ENCODE measurements at places on chromosomes 1 and 21.

DNA sequence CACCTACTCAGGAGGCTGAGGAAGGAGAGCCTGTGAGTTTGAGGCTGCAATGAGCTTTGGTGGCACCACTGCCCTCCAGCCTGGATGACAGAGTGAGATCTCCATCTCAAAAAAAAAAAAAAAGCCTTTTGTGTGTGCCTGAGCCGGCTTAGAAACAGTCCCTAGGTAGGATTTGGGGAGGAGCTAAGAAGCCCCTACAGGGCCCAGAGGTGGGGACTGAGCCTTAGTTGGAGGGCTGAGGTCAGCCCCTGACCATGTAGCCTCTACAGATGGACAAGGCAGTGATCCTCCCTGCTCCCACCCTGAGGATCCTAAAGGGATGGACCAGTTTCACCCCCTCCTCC is 2.5 kb downstream of the ADAMTSL4 start:
- no peak for DNase-seq

- DNase-seq, result no peak
Measured at GRCh38 chr21:37695111-37695510, 221.1 kb downstream of the KCNJ6 start.

- DNase-seq, result no peak
Measured at GRCh38 chr1:17886838-17887441, 131.8 kb downstream of the ACTL8 start.

DNA sequence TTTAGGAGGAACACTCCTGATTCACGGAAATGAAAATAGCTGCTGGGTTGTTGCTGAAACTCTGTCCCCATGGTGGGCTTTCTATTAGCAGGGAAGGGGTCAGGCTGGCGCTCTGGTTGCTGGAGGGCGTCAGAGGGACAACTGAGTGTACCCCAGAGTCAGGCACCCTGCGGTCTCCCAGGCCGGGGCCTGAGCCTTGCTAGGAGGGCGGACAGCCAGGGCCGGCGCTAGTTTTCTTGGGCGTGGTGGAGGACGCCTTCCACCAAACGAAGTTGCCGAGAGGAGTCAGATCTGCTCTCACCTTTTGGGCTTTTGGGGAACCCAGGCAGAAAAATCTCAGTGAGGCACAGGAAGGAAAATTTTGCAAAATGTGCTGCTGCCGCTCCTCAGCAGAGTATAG is 54.8 kb downstream of the NGF start:
- no peak for DNase-seq

DNA sequence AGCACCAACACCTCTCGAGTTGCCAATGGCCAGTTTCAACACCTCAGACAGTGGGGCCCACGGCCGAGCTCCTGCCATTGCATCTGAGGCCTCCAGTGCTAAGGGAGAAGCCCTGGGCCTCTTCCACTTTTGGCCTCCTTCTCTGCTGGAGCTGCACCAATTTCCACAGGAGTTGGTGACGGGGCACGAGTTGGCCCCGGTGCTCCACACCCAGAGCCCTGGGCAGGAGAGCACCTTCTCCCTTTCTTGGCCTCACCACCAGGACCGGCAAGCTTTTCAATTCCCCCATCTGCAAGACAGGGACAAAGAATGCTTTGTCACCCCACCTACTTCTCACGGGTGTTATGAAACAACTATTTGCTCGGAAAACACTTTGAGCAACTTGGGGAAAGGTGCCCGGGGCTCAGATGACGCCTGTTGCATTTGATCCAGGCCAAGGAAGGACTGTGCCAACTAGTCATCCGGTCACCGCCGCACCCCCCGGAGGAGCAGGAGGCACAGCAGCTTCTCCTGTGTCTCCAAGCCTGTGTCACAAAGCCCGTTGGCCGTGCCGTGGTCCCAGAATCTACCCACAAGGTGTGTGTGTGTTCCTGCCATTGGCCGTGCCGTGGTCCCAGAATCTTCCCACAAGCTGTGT is 55.2 kb downstream of the TOMM20 start:
- DNase-seq, result peak; percentile 33

- DNase-seq, result no peak
Measured at GRCh38 chr1:86988835-86989234, 74.4 kb downstream of the HS2ST1 start.

GRCh38 chr1:45200906-45201500 is 5.4 kb downstream of the ZSWIM5 start:
- no peak for DNase-seq
